ENCODE measurements at places on chromosomes 11 and 22. TPM values are rescaled to one million over a fixed set of nuclear protein-coding genes. Genes with fewer than 3 reads are reported as not detected.

- peaks cover 2% of the 10 kb centered on the region for H3K4me1 ChIP-seq
- no peak for DNase-seq
- no peaks in the 10 kb centered on the region for H3K27me3 ChIP-seq
- H3K36me3 ChIP-seq = no peaks in the 10 kb centered on the region
- H3K4me3 ChIP-seq = no peak overlapping the region
Observed at GRCh38 chr11:95103701-95104100, 14.1 kb downstream of the ENDOD1 start.

DNA sequence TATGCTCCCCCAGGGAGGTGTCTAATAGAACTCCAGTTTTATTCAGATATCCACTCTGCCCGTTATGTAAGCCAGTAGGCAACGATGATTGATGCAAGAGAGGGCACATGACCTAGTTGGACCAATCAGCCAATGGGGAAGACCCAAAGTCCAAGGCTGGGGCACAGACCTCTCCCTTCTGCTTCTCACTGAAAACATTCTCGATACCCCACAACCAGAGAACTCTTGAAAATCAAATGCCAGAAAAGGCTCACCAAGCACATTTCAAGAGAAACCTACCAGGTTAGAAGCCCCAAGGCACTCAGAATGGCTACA lies 7.4 kb downstream of the HIRA start:
- H3K4me3 ChIP-seq = no peak overlapping the region
- no peaks in the 10 kb centered on the region for H3K4me1 ChIP-seq
- H3K36me3 ChIP-seq = no peaks in the 10 kb centered on the region
- no peak for DNase-seq

GRCh38 chr11:123481640-123482039 lies 51.6 kb downstream of the GRAMD1B start:
- H3K27me3 ChIP-seq = no peaks in the 10 kb centered on the region
- no peak overlapping the region for H3K4me3 ChIP-seq
- DNase-seq = no peak
- no peak overlapping the region for H3K27ac ChIP-seq

DNA sequence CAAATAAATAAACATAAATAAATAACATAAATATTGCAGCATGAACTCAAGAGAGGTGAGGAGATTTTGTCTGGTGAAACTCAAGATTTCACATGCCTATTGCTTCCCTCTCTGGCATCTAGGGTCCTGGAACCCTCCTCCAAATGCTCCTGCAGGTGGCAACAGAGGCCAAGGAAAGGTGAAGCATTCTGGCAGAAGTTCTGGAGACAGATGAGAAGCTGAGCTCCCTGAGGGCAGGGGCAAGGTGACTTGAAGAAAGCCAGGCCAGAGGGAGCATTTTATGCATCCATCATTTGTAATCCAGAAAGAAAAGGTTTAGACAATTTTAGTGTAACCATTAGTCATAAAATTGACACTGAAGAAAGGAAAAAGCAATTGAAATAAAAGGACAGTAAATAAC lies 64.9 kb downstream of the ENDOD1 start:
- no peak overlapping the region for H3K27ac ChIP-seq
- peak; percentile 66 for DNase-seq
- H3K4me1 ChIP-seq = peaks cover 2% of the 10 kb centered on the region

DNA sequence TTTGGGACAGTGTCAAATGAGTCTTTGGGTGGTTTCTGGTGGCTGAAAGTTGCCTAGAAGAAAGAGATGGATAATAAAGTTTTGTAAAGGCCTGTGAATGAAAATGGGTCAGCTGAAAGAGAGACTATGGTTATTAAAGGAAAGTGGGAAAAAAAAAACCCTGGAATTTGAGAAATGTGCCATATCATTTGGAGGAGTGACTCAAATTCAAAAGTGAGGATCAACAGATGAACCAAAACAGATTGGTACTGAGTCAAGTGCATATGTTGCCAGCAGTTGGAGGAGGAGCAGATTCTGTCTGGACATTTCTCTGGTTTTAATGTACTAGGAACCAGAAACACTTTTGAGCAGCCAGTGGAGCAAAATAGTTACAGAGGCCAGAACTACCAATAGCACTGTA lies 339.8 kb downstream of the KCNA4 start:
- H3K4me1 ChIP-seq = no peaks in the 10 kb centered on the region
- H3K4me3 ChIP-seq = no peak overlapping the region
- no peaks in the 10 kb centered on the region for H3K27me3 ChIP-seq
- DNase-seq = peak; percentile 18
- H3K27ac ChIP-seq = no peak overlapping the region
- H3K36me3 ChIP-seq = no peaks in the 10 kb centered on the region

Gene APLNR
- polyA plus RNA-seq = not detected

GRCh38 chr11:111978028-111978771 lies 41.1 kb downstream of the DIXDC1 start:
- DNase-seq = peak; percentile 77
- peak overlapping the region; percentile 72 for H3K4me3 ChIP-seq
- peaks cover 3% of the 10 kb centered on the region for H3K4me1 ChIP-seq
- H3K27me3 ChIP-seq = no peaks in the 10 kb centered on the region
- no peak overlapping the region for H3K27ac ChIP-seq

DNA sequence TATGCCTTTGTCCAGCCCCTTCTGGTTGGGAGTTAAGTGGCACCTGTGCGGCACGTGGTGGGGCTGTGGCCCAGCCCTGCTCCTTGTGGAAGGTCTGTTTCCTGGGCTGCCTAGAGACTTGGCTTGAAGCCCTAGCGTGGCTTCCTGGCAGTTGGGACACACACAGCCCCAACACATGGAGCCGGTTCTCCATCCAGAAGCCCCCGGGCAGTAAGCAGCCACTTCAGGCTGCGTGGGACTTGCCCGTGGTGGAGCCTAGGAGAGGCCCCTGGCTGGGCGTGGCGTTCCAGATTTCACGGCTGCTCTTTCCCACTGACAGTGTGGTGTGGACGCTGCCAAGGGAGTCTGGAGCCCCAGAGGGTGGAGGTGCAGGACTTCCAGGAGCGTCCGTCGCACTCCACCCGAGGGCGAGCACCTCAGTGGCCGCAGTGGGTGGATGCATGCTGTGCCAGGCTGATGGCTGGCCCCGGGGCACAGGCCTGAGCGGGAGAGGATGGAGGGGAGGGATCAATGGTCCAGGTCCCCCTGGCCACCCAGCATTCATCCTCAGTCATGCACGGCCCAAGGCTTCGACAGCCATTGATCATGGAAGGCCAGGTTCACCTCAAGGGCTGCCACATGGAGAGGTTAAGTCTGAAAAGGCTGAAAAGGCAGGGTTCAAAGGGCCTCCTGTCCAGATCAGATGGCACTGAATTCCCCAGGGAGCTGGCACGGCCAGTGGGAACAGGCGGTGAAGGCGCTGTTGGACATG lies 9.3 kb downstream of the CCND1 start:
- no peak for DNase-seq
- peaks cover 62% of the 10 kb centered on the region for H3K36me3 ChIP-seq
- no peak overlapping the region for H3K4me3 ChIP-seq
- peaks cover 5% of the 10 kb centered on the region for H3K4me1 ChIP-seq

- peaks cover 5% of the 10 kb centered on the region for H3K27me3 ChIP-seq
- no peak overlapping the region for H3K27ac ChIP-seq
- H3K4me1 ChIP-seq = no peaks in the 10 kb centered on the region
- no peak for DNase-seq
- no peaks in the 10 kb centered on the region for H3K36me3 ChIP-seq
Observed at GRCh38 chr22:20965104-20965887, 1.8 kb upstream of the AIFM3 start.

Gene OR5A1
- polyA plus RNA-seq = not detected

Gene SPDYC
- not detected for polyA plus RNA-seq

GRCh38 chr11:101718402-101718801 lies 134.6 kb upstream of the TRPC6 start:
- H3K27ac ChIP-seq = no peak overlapping the region
- no peak overlapping the region for H3K4me3 ChIP-seq
- DNase-seq = peak; percentile 19
- H3K27me3 ChIP-seq = no peaks in the 10 kb centered on the region
- H3K36me3 ChIP-seq = no peaks in the 10 kb centered on the region

- H3K4me1 ChIP-seq = peaks cover 6% of the 10 kb centered on the region
- H3K27me3 ChIP-seq = no peaks in the 10 kb centered on the region
- H3K4me3 ChIP-seq = peak overlapping the region; percentile 62
- H3K36me3 ChIP-seq = peaks cover 3% of the 10 kb centered on the region
- H3K27ac ChIP-seq = peak overlapping the region; percentile 99
- DNase-seq = peak; percentile 18
Observed at GRCh38 chr11:93784935-93785360, 866 bp downstream of the MED17 start.

Gene KLHL35
- 0.66 TPM for polyA plus RNA-seq

GRCh38 chr22:47143249-47143938 lies 380.9 kb downstream of the TBC1D22A start:
- H3K36me3 ChIP-seq = no peaks in the 10 kb centered on the region
- no peak overlapping the region for H3K4me3 ChIP-seq
- no peaks in the 10 kb centered on the region for H3K27me3 ChIP-seq
- H3K4me1 ChIP-seq = no peaks in the 10 kb centered on the region

Gene POLD4
- polyA plus RNA-seq = 33.3 TPM

- H3K27me3 ChIP-seq = peaks cover 5% of the 10 kb centered on the region
- H3K27ac ChIP-seq = no peak overlapping the region
- H3K4me1 ChIP-seq = no peaks in the 10 kb centered on the region
- H3K36me3 ChIP-seq = no peaks in the 10 kb centered on the region
- no peak overlapping the region for H3K4me3 ChIP-seq
Observed at GRCh38 chr11:72648384-72649136, 25.7 kb downstream of the PDE2A start.

GRCh38 chr22:35777335-35777975 lies 59.8 kb downstream of the APOL5 start:
- H3K27me3 ChIP-seq = no peaks in the 10 kb centered on the region
- peaks cover 5% of the 10 kb centered on the region for H3K36me3 ChIP-seq
- DNase-seq = peak; percentile 78
- H3K27ac ChIP-seq = peak overlapping the region; percentile 6
- peaks cover 9% of the 10 kb centered on the region for H3K4me1 ChIP-seq
- no peak overlapping the region for H3K4me3 ChIP-seq

GRCh38 chr22:48154943-48155240 lies 1392.4 kb downstream of the TBC1D22A start:
- no peaks in the 10 kb centered on the region for H3K4me1 ChIP-seq
- no peak overlapping the region for H3K4me3 ChIP-seq
- H3K27me3 ChIP-seq = no peaks in the 10 kb centered on the region
- DNase-seq = no peak
- no peak overlapping the region for H3K27ac ChIP-seq
- no peaks in the 10 kb centered on the region for H3K36me3 ChIP-seq

All from fibroblast of lung (primary cell).